Inflammatory macrophage (primary cell): ENCODE measurements at places on chromosomes 4 and X.

- peak; percentile 68 for DNase-seq
Observed at GRCh38 chr4:152399246-152399645, 136.6 kb downstream of the FBXW7 start.

DNA sequence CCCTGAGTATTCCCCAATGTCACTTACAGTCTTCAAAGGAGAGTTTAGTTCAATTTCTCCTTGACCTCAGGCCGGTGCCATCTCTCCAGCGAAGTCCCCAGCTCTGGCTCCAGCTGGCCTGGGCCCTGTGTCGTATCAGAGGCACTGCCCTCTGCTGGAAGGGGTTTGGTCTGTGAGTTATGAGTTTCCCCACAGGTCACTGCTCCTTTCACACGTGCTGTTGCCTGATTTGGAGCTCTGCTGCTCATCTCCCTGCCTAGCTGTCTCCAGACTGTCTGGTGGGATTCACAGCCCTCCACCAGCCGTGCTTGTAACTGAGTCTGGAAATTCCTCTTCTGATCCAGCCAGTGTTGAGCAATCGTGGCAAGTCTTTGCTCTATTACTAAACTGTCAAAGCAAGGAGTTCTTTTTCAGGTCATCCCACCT is at the start of gene RAP2C:
Gene RAP2C (minus strand): TSS at position 105 of the 426 bp plus-strand sequence. CDS start 2,179 bp downstream, outside the sequence.
- DNase-seq: peak; percentile 77

GRCh38 chrX:133417364-133417763 is 2.1 kb upstream of the GPC4 start:
- DNase-seq: peak; percentile 13

GRCh38 chr4:3269991-3270611 is 21.1 kb downstream of the MSANTD1 start:
- DNase-seq: no peak

GRCh38 chr4:97238956-97239666 is 904.2 kb downstream of the STPG2 start:
- no peak for DNase-seq

GRCh38 chrX:264634-265455 is 16.3 kb upstream of the PLCXD1 start:
- DNase-seq: peak; percentile 22

DNA sequence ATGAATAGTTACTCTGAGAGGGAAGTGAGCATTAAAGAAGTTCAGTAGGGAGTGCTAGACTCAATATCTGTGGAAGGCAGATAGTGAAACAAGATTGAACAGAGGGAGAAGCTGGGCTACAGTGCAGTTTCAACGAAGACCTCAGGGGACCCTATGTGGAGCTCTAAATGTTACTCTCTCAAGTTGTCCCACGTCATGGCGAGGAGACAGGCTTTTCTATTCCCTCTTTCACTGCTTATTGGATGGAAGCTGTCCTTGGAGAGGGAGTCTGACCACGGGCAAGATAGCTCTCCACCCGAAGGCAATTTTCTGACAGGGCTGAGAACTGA is 42.3 kb upstream of the CCSER1 start:
- no peak for DNase-seq

DNA sequence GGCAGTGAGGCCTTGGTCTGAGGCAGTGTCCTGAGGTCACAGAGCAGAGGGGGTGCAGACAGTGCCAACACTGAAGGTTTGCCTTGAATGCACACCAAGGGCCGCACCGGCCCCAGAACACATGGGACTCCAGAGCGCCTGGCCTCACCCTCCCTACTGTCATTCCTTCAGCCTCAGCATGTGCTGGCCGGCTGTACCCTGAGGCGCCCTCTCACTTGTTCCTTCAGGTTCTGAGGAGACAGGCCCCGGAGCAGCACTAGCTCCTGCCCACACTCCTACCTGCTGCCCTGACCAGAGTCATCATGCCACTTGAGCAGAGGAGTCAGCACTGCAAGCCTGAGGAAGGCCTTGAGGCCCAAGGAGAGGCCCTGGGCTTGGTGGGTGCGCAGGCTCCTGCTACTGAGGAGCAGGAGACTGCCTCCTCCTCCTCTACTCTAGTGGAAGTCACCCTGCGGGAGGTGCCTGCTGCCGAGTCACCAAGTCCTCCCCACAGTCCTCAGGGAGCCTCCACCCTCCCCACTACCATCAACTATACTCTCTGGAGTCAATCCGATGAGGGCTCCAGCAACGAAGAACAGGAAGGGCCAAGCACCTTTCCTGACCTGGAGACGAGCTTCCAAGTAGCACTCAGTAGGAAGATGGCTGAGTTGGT is 2.4 kb downstream of the MAGEA12 start:
- DNase-seq: no peak

- DNase-seq: peak; percentile 66
Observed at GRCh38 chr4:107930821-107931774, at the start of gene CYP2U1. Gene CYP2U1 (plus strand): TSS chr4:107931549. CDS start chr4:107931644, 95 bp downstream.

- no peak for DNase-seq
Observed at GRCh38 chr4:135032670-135033069, 831.1 kb upstream of the PABPC4L start.

DNA sequence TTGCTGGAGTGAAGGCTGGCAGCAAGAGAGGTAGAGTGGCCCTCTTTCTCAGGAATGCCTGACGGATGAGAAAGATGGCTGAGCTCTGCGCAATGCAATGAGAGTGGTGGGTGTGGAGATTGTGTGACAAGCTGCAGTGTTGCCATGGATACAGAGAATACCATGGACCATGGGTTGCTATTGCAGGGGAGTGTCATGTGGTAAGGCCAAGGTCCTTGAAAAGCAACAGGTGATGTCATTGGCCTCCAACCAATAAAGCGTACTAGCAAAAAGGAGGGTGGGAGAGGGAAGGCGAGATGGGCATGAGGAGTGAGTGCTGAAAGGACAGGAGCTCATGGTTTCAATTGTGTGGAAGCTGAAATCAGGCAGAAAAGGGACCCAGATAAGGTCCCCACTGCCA is 1.8 kb downstream of the PNMA5 start:
- no peak for DNase-seq

GRCh38 chr4:180189666-180190065 is 2053.5 kb upstream of the TENM3 start:
- DNase-seq: no peak

- no peak for DNase-seq
Observed at GRCh38 chrX:150506486-150506885, 61.9 kb upstream of the MTM1 start.

GRCh38 chr4:53545273-53545672 is 46.0 kb downstream of the LNX1 start:
- DNase-seq: no peak

DNA sequence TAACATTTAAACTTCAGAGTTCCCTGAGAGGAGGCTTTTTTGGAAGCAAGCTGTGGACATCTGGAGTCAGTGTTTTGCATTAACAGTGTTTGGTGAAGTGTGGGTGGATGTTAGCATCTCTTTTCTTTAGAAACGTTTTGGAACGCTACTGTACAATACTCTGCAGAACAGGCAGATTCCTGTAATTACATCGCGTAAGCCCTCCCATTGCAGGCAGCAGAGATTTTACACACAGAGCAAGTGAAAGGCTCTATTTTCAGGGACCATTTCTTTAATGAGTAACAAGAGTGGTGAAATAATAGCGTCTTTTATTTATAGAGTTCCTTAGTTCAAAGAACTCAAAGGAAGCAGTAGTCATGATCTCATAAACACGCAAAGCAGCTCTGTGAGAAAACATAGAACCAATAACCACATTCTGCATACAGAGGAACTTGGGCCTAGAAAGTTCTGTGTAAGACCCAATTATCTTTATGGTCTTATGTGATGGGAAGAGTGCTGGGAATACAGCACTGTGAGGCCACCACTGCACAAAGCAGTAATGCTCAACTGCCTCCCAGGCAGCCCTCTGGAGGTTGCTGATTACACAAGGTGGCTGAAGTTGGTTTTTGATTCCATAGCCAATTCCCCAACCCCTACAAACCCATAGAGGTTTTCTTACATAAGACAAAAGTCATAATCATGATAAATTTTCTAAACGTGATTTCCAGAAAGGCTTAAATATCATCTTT is 298.7 kb upstream of the EPHA5 start:
- DNase-seq: no peak

DNA sequence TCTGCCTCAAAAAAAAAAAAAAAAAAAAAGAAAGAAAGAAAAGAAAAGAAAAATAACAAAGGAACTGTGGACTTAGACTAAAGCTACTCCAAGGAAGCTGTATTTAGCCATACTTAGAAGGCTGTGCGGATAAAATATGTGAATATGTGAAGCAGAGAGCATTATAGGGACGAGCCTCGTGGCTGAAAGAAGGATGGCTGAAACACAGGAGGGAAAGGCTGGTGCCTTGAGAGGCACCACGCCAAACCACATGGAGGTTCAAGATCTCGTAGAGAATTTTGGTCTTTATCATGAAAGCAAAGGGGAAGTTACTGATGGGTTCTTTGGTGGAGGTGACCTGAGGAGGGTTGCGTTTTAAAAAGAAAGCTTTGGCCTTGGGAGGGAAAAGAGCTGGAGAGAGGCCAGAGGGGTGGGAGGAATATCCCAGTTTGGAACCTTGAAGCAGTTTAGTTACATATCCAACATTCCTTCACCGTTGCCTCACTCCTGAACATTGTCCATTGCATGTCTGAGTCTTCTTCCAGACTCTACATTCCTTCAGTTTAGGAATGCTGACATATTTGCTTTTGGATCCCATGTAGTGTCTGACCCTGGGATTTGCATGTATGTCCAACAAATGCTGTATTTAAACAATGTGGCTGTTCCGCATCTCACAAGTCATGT is 82.5 kb downstream of the CPE start:
- DNase-seq: no peak

- peak; percentile 61 for DNase-seq
Observed at GRCh38 chr4:73181231-73181630, 77.4 kb downstream of the ANKRD17 start.

- DNase-seq: no peak
Observed at GRCh38 chr4:17701882-17702281, 79.5 kb downstream of the FAM184B start.

GRCh38 chrX:20434986-20435385 is 168.3 kb upstream of the RPS6KA3 start:
- DNase-seq: no peak

- DNase-seq: no peak
Observed at GRCh38 chr4:182143822-182144625, 99.2 kb upstream of the TENM3 start.

- DNase-seq: no peak
Observed at GRCh38 chrX:17098516-17099247, 152.2 kb downstream of the REPS2 start.

DNA sequence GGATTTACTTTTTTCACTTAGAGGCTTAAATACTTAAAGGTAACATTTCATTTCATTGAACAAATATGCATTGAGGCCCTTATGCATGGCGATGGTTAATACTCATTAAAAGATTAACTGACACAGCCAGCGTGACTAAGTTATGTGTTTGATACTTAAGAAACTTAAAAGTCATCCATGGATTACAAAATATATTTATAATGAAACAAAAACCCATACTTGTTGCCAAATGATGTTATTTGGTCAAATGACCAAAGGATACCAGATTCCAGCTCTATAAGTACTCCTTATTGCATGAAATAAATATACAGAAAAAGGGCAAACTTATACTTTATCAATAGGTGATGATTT is 26.7 kb downstream of the ZNF330 start:
- DNase-seq: no peak

DNA sequence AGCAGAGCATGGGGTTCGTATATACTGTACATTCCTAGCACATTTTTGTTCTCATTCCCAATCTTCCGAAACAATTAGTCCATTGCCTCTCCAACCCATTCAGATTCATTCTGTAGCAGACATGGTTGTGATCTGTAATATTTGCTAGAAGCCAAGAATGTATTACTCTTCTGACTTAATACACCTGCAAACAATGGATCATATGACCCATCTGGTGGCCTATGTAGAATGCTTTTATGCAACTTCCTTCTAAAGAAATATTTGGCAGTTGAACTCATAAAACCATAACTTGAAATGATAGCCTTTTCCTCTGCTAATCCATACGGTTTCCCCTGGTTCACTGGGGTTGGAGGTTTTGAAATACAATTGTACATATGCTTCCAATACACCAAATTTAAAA is 32.8 kb upstream of the SGMS2 start:
- DNase-seq: no peak

GRCh38 chr4:16297003-16297402 is 70.7 kb upstream of the TAPT1 start:
- no peak for DNase-seq

DNA sequence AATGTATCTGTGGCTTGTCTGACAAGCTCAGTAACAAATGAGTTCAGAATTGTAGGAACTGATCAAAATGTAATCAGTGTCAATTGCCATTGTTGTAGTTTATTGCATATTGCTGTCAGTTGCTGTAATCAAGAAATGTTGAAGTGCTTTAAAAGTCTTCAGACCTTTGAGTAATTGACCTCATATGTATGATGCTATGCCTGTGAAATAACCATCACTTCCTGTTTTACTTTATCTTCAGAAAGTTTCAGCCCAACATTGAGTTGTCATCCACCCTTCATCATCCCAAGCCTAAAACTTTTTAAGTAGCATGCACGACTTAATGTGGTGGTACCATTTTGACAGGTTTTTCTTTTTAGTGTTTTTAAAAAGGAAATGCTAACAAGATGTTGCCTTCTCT is 212.4 kb downstream of the ARHGAP10 start:
- DNase-seq: peak; percentile 67

DNA sequence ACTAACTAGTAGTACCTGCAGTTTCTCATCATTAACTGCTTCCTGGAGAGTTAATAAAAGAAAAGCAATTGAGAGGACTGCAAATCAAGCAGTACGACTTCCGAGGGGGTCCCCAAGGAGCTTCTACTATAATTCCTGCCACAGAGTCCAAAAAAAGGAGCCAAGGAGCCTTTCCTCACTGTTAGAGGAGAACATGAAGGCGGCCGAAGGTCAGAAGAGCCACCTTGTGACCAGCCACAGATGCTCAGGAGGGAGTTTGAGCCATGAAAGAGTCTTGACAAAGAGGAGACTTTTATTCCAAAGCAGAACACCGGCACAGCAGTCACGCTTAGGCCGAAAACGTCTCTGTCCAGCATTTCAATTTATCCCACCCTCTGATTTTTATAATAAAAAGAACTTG is 62.2 kb downstream of the RELL1 start:
- DNase-seq: no peak

GRCh38 chr4:47071901-47072341 is 40.6 kb downstream of the GABRB1 start:
- DNase-seq: no peak

- DNase-seq: no peak
Observed at GRCh38 chr4:181998398-181999295, 244.6 kb upstream of the TENM3 start.
